ENCODE measurements at places on chromosomes 2 and 18. TPM values are rescaled to one million over a fixed set of nuclear protein-coding genes. Genes with fewer than 3 reads are reported as not detected.

DNA sequence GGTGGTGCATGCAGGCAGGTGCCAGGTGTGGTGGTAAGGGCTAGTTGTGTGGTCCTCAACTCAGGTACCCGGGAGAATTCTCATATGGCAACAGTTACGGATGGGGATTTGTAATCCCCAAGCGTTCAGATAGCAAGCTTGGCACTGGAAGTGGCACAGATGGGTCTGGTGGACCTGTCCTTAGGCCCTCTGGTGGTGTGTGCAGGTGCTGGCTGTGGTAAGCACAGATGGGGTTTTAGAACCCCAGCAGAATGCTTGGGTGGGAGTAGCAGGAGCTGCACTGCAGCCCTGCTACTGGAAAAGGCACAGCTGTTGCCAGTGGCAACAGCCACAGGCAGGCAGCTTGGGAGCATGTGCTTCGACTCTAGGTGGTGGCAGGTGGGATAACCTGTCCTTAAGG, 948.2 kb upstream of the FAM98A start:
- peaks cover 5% of the 10 kb centered on the region for H3K4me1 ChIP-seq
- H3K36me3 ChIP-seq, result peaks cover 7% of the 10 kb centered on the region
- no peak for DNase-seq
- peaks cover 2% of the 10 kb centered on the region for H3K27me3 ChIP-seq
- H3K27ac ChIP-seq, result no peak overlapping the region

Gene RFX8
- total RNA-seq, result 1.0 TPM

DNA sequence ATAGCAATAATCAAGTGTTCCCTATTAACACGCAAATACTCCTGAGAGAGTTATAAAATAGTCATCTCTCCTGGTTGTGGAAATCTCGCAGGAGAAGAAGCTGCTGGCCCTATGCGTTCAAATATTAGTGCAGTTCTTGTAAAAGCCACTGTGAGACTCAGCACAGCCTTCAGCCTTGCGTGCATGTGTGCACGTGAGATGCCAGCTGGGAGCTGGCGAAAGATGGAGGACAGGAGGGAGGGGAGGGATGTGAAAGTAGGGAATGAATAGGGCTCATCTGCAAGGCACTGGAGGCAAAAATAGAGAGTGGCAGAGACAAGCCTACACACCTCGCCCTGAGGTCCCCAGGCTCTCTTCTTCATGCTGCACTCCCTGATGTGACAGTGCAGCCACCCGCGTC, 126.5 kb downstream of the INO80D start:
- H3K27ac ChIP-seq, result no peak overlapping the region
- no peak overlapping the region for H3K4me3 ChIP-seq
- H3K4me1 ChIP-seq, result peaks cover 5% of the 10 kb centered on the region
- H3K36me3 ChIP-seq, result no peaks in the 10 kb centered on the region
- no peak for DNase-seq

Gene CCDC68
- not detected for total RNA-seq

Gene ADD2
- 373 TPM for total RNA-seq

DNA sequence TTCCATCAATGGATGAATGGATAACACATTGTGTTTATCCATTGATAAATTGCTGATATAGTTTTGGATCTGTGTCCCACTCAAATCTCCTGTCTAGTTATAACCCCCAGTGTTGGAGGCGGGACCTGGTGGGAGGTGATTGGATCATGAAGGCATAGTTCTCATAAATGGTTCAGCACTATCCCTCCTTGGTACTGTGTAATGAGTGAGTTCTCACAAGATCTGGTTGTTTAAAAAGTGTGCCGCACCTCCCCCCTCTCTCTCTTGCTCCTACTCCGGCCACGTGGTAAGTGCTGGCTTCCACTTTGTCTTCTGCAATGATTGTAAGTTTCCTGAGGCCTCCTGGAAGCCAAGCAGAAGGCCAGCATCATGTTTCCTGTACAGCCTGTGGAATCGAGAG, 23.9 kb upstream of the SPATA3 start:
- no peaks in the 10 kb centered on the region for H3K4me1 ChIP-seq
- DNase-seq, result no peak
- H3K27ac ChIP-seq, result no peak overlapping the region
- H3K36me3 ChIP-seq, result no peaks in the 10 kb centered on the region

GRCh38 chr18:75139226-75139911, 69.6 kb downstream of the PTGR3 start:
- H3K36me3 ChIP-seq, result no peaks in the 10 kb centered on the region
- H3K27me3 ChIP-seq, result peaks cover 2% of the 10 kb centered on the region
- H3K27ac ChIP-seq, result no peak overlapping the region
- no peak for DNase-seq
- H3K4me1 ChIP-seq, result no peaks in the 10 kb centered on the region

GRCh38 chr2:202479090-202479489, 103.0 kb downstream of the BMPR2 start:
- DNase-seq, result no peak
- H3K27me3 ChIP-seq, result peaks cover 4% of the 10 kb centered on the region
- no peaks in the 10 kb centered on the region for H3K4me1 ChIP-seq
- H3K36me3 ChIP-seq, result no peaks in the 10 kb centered on the region

DNA sequence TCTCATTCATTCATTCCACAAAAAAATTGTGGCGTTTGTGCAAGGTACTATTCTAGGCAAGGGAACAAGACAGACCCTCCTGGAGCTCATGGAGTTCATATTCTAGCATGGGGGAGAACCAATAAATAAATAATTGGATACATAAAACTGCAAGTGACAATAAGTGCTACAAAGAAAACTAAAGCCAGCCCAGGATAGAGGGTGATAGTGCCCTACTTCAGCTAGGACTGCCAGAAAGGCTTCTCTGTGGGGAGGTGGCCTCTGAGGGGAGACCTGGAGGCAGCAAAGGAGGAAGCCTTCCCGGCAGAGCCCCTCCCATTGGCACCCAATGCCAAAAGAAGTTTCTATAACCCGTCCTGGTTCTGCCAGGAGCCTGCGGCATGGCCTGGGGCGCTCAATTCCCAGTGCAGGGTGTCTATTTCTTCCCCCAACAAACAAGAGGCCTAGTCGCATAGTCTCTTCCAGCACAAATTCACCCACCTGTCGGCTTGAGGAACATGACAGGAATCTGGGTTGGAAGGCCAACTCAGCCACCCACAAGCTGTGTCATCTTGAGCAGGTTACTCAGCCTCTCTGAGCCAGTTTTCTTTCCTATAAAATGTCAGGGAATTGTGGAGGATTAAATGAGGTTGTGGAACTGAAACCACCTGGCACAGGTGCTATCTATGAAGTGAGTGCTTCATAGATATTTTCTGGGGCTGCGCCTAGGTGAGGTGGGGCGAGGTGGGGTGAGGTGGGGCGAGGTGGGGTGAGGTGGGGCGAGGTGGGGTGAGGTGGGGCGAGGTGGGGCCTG, 94.3 kb downstream of the ZFP36L2 start:
- no peak overlapping the region for H3K4me3 ChIP-seq
- H3K36me3 ChIP-seq, result no peaks in the 10 kb centered on the region
- no peak for DNase-seq
- peaks cover 5% of the 10 kb centered on the region for H3K4me1 ChIP-seq
- peaks cover 8% of the 10 kb centered on the region for H3K27me3 ChIP-seq
- H3K27ac ChIP-seq, result no peak overlapping the region

All from glutamatergic neuron (in vitro differentiated cells).